Right lung (tissue), 10 donors: ENCODE measurements at places on chromosomes 1 and 21.
A peak's percentile ranks its signal among the peaks of the same experiment; 100 is the strongest.

DNA sequence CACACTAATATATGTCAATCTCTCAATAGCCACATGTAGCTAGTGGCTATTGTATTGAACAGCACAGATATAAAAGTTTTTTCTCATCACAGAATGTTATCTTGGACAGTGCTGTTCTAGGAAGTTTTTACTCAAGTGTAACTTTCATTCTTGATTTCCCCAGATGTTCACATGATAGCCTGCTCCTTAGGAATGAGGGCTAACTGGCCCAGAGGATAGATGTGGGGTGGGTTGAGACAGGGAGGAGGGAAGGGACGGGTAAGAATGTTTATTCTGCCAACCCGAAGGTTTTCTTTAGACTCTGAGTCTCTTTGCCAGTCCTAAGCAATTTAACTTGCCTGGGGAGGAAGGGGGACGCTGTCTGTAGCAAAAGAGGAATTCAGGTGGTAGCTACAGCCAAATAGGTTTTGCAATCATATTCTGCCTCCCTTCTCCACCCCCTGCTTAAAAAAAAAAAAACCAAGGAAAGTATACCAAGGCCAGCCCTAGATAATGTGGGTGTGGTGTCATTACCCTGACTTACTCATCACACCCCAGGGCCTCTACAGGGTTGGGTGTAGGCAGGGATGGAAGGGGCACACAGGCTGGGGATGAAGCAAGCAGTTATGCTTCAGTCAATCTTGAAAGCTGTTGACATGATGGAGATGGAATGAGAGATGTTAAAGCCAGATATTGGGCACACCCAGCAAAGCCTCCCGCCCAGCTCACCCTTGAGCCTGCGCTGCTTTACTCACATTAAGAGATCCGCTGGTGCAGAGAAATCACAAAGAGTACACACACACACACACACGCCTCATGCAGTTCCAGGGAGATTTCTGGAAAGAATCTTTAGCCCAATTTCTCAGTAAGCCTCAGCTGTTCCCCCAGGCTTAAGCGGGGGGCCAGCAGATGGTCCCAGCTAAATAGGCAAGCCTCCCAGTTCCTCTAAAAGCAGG lies 59.9 kb downstream of the PLXNA2 start:
- no peak for DNase-seq

GRCh38 chr1:18549106-18549505 lies 68.4 kb downstream of the KLHDC7A start:
- no peak for DNase-seq

- no peak for DNase-seq
Measured at GRCh38 chr21:43364851-43365424, 62.0 kb downstream of the SIK1 start.

DNA sequence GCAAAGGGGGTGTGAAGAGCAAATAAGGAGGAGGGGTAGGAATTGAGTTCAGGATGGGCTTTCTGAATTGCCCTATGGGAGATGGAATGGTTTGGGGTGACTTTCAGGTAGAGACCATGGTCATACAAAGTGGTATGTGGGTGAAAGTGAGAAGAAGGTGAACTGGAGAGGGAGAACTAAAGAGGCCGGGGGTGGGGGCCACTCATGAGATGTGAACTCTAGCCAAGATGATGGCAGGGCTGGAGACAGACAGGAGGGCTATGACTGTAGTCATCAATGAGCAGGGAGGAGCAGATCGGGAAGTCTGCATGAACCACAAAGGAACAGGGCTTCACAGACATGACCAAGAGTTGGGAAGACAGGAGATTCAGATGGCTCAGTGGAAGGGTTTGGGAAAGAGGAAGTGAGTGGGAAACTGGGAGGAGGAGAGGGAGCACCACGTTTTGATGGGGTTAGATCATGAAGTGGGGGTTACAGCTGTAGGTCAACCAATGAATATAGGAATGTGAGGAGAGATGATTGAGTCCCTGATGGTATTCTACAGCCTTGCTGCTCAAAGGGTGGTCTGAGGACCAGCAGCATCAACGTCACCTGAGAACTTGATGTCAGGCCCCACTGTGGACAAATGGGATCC lies 20.7 kb upstream of the LRRC8D start:
- no peak for DNase-seq

DNA sequence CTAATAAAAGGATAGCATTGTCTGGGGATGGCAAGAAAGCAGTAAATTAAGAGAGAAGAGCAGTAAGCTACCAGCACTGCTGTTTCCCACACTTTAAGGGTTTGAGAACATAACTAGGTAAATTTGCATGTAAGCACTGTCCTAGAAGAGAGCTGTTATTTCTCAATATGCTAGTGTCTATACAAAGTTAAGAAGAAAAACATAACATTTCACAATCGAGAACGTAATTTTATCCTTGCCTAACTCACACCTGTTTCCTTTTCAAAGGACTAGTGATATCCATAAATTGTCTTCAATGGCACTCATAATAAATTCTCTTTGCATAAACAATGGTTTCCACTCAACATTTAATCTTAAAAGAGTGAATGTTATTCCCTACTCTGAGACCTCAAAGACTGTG lies 576.0 kb downstream of the PTBP2 start:
- no peak for DNase-seq

- peak; percentile 45 for DNase-seq
Measured at GRCh38 chr1:164565357-164565756, 6.4 kb downstream of the PBX1 start.

DNA sequence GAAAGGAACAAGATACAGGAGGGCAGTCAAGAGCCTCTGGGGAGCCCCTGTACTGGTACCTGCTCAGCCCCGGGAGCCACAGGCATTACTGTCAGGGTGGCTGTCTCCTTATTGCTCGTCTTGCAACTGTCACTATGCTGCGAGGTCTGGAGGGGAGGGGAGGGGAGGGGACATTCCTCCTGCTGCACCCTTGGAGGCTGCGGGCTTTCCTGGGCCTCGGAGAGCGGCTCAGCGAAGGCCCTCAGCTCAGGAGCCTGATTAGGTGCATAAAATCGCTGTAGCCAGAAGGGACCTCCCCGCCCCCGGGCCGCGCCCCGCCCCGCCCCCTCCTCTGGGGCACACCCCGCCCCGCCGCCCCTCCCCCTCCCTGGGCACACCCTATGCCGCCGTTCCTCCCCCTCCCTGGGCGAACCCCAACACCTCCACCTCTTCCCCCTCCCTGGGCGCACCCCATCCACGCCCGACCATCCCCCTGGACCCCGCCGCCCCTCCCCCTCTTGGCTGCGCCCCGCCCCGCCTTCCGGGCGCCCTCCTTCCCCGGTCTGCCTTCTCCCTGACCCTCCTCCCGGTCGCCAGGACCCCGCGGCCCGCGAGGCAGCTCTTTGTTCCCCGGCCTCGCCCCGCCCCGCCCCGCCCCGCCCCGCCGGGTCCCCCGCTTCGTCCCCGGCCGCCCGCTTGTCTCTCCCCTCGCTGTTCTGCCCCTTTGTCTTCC lies 35.5 kb downstream of the CACHD1 start:
- no peak for DNase-seq

DNA sequence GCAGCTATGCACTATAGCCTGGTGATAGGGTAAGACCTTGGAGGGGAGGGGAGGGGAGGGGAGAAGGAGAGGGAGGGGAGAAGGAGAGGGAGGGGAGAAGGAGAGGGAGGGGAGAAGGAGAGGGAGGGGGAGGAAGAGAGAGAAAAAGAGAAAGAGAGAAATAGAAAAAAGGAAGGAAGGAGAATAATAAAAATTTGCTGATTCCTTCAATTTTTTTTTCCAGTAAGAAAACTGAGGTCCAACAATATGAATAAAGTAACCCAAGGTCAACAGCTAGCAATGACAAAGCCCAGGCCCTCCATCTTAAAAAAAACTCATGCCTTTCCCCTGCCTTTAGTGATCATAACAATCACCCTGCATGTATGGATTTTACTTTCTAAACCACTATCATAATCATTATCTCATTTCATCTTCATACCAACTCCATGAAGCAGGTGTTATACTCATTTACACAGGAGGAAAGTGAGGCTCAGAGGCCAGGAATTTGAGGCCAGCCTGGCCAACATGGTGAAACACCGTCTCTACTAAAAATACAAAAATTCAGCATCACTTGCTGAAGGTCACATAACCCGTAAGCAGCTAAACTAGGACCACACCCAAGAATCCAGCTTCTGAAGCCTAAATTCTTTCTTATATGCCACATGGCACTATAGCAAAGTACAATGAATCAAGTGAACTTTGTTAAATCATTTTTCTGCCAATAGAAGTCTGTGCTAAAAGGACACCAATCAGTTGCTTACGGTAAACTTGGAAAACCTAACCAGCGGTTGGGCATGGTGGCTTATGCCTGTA lies 23.4 kb upstream of the BRDT start:
- no peak for DNase-seq

- DNase-seq: no peak
Measured at GRCh38 chr1:83131692-83131955, 867.3 kb downstream of the TTLL7 start.
